ENCODE measurements at places on chromosomes 6 and 20.

- no peak for DNase-seq
These were observed 128.9 kb downstream of the ADAT2 start for GRCh38 chr6:143321491-143322086.

GRCh38 chr6:127381384-127381783 lies 38.0 kb upstream of the ECHDC1 start:
- no peak for DNase-seq

DNA sequence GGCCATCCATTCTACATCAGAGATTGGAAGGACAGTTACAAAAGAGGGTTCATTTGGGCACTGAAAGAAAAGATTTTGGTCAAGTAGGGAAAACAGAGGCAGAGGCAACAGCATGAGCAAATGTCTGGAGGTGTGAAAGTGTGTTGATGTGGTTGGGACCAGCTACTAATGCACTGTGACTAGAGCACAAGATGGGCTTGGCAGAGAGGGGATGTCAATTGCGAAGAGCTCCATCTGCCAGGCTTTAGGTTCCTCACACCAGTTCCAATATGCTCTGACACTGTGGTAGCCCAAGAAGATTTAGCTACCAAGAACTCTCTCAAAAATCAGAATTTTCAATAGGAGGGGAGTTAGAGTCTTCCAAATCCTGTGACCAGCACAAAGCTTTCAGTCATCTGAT lies 42.1 kb downstream of the TRAF3IP2 start:
- no peak for DNase-seq

DNA sequence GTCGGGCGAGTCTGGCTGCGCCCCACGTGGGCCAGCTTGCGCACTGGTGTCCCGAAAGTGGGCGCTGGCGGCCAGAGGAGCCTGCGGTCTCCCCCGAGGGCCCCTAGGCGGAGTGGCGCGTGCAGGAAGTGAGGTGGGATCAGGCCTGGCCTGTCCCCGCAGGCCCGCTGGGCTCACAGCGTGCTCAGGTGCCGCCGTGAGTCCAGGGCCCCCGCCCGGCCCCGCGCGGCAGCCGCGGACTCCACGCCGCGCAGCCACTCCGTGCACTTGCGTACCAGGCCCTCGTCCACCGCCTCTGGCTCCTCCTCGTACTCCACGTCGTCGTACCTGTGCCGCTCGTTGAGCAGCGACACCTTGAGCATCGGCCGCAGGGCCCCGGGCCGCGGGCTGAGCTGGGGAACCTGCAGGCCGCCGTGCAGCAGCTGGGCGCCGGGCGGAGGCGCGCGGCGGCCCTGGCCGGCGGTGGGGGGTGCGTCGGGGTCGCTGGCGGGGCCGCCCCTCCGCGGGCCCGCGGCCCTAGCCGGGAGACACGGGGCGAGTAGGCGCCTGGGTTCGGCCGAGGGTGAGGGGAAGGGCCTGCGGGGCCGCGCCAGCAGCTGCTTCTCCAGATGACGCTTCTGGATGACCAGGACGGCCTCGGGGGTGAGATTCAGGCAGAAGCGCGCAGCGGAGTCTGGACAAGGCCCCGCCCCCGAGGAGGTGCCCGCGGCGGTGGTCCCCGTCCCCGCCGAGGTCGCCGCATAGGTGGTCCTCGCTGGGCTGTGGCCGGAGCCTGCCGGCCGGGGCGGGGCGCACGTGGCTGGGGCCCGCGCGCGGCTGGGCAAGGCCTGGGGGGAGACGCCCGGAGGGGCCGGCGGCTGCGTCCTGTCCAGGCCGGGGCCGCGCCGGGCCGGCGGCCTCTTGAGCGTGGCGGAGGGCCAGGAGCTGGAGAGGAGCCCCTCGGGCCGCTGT lies 835 bp downstream of the PRR18 start:
- no peak for DNase-seq

- DNase-seq: no peak
These were observed 17.8 kb upstream of the ARFGEF2 start for GRCh38 chr20:48903705-48904104.

DNA sequence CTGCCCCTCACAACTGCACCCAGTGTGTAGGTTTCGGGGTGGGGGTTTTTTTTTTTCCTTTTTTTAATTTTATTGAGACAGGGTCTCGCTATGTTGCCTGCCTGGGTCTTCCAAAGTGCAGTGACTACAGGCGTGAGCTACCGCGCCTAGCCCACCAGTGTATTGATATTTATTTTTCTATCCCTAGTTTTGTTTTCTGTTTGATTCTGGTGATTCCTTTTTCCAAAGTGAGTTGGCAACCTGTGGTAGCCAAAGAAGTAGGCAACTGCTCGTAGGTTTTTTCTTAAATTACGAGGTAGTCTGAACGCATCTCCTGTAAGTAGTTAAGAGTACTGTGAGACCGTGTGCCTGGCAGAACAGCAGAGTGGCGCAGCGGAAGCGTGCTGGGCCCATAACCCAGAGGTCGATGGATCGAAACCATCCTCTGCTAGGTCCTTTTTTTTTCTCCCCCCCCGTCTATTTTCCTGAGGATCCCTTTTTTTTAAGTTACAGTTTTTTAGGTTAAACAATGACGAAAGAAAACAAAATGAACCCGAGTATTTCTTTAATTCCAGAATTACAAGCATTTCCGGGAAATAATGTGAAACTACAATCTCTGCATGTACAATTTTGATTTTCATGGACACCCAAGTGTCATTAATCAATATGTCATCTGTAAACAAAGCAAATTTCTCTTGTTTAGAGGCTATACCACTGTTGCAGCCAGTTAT lies 78.7 kb upstream of the BTN3A2 start:
- peak; percentile 74 for DNase-seq

DNA sequence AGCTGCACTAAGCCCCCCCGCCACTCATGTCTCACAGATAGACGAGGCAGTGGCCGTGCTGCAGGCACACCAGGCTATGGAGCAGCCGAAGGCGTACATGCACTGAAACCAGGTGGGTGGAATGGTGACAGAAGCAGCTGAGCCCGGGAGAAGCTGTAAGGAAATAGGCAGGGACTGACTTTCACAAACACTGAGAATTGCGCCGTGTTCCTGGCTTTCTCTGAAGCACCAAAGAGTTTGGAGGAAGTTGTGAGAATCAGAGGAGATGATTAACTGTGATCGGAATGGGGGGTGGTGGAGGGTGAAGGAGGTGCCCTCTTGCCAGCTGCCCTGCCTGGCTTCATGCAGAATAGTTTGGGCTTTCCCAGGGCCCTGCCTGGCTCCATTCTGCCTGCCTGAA lies 21.6 kb downstream of the TOMM34 start:
- no peak for DNase-seq

GRCh38 chr6:35425284-35425683 lies 26.9 kb upstream of the FANCE start:
- DNase-seq: no peak

DNA sequence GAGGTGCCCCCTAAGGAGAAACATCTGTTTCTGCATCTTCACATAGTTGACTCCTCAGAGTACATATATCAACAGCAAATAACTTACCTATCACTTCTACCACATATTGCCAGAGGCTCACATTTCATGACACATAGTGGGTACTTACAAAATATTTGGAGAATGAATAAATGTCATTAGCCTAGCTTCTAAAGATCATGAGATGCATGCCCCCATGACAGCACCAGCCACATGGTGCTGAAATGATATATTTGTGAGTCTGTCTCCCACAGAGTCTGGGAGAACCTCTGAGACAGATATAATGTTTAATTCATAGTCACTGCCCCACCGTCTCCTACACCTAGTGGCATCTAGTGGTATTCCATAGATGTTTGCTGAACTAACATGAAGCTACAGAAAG lies 555.6 kb downstream of the KIF16B start:
- no peak for DNase-seq

GRCh38 chr6:157298216-157298724 lies 25.0 kb downstream of the TMEM242 start:
- DNase-seq: no peak

GRCh38 chr6:54109586-54109985 lies 1.7 kb upstream of the MLIP start:
- no peak for DNase-seq

DNA sequence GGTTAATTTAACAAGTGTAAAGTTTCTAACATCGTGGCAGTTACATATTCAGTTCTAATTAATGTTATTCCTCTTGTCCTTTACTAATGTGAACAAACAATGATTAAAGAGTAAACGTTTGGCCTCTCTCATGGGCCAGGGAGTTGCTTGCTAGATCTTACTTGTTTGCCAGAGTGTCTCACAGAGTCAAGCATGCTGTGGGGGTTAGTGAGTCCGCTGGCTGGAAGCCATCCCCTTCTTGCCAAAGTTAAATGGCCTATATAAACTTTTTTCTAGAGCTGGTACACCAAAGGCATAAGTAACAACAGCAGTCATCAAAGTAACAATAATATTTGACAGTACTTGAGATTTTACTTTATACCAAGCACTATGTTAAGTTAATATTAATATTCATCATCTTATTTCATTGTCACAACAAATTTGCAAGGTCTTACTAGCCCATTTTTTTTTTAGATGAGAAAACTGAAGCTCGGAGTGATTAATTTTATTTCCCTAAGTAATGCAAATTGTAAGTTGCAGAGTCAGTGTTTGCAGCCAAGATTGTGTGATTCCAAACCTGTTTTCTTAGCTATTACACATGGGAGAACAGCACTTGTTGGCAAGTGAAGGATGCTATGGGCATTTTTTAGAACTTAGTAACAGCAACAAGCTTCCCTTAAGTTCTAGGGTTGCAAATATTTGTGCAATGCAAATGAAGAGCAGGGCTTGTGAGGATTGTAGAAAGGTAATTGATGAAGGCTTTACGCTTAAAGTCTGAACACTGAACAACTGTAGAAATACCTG lies 224.5 kb downstream of the RFPL4B start:
- no peak for DNase-seq

GRCh38 chr6:56699066-56699654 lies 56.5 kb upstream of the DST start:
- no peak for DNase-seq

GRCh38 chr6:147287869-147288271 lies 83.7 kb downstream of the STXBP5 start:
- DNase-seq: no peak

GRCh38 chr6:96194675-96195074 lies 178.9 kb downstream of the FUT9 start:
- DNase-seq: no peak

DNA sequence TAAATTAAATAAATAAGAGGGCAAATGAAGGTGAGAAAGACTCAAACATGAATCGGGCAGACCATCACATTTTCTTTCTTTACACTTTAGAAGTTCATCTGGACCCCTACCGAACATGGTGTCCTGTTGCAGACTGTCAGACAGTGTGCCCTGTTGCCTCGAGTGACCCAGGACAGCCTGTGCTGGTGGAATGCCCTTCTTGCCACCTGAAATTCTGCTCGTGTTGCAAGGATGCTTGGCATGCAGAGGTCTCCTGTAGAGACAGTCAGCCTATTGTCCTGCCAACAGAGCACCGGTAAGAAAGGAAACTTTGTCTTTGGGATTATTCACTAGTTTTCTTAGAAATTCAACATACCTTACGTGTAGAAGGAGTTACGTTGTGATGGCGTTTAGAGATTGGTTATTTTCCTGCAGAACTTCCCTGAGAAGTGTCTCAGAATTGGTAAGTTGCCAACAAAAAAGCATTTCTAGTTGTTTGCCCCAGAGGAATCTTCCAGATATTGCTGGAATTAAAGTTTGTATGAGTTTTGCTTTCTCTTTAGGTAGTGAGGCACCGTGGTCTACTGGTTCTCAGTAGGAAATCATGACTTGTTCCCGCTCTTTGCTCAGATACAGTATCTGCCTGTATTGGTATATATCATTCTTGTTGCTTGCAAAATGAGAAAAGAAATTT lies 70.1 kb downstream of the RNF144B start:
- DNase-seq: no peak

GRCh38 chr20:56205346-56205745 lies 43.2 kb upstream of the MC3R start:
- DNase-seq: no peak

GRCh38 chr20:43389211-43389610 lies 68.5 kb upstream of the SRSF6 start:
- DNase-seq: no peak

- DNase-seq: no peak
These were observed 3.2 kb downstream of the PTPN1 start for GRCh38 chr20:50513169-50514034.

DNA sequence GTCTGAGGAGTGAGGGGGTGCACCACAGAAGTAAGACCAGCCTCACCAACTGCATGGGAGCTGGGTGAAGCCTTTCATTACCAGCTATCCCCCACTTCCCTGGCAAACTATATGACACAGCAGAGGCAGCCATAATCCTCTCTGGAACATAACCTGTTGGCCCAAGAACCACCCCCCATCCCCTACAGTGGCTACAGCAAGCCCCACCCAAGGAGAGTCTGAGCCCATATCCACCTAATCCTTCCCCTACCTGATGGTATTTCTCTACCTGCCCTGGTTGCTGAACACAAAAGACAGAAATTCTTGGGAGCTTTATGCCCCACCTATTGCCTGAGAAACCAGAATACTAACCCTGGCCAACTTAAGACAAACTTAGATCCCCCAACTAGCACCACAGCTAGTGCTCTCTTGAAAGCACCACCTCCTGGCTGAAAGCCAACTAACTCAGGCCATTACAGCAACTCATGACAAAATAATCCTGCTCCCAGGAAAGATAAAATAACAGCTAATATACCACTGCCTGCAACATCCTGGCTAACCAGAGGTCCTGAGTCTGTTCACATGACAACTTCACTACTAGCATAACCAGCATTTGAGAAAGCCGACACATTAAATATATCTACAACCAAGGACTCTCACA lies 11.2 kb downstream of the RNGTT start:
- DNase-seq: no peak

GRCh38 chr6:32558426-32559057 lies 28.5 kb upstream of the HLA-DRB5 start:
- DNase-seq: no peak

- DNase-seq: no peak
These were observed 10.7 kb upstream of the VEGFA start for GRCh38 chr6:43759136-43759906.

DNA sequence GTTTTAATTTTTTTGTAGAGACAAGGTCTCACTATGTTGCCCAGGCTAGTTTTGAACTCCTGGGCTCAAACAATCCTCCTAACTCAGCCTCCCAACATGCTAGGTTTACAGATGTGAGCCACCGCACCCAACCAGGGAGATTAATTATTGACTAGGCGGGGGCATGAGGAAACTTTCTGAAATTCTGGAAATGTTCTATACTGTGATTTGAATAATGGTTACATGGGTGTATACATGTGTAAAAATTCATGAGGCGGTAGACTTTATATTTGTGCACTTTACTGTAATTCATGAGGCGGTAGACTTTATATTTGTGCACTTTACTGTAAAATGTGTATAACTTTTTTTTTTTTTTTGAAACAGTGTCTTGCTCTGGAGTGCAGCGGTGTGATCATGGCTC lies 147.2 kb downstream of the GRM4 start:
- DNase-seq: no peak

GRCh38 chr20:22682381-22682780 lies 98.0 kb upstream of the FOXA2 start:
- DNase-seq: no peak

GRCh38 chr6:131225127-131225526 lies 89.9 kb downstream of the AKAP7 start:
- no peak for DNase-seq

GRCh38 chr6:47485491-47486135 lies 8.0 kb downstream of the CD2AP start:
- DNase-seq: no peak

- DNase-seq: no peak
These were observed 296.9 kb downstream of the FOXC1 start for GRCh38 chr6:1906609-1907008.
